ENCODE measurements at places on chromosomes 7 and 10.

GRCh38 chr10:78384049-78384431 lies 350.4 kb downstream of the RPS24 start:
- H3K4me1 ChIP-seq, result peaks cover 6% of the 10 kb centered on the region
- DNase-seq, result no peak
- no peak overlapping the region for H3K4me3 ChIP-seq
- H3K36me3 ChIP-seq, result peaks cover 6% of the 10 kb centered on the region
- peaks cover 5% of the 10 kb centered on the region for H3K27me3 ChIP-seq
- H3K27ac ChIP-seq, result no peak overlapping the region

GRCh38 chr10:123227706-123228105 lies 73.5 kb downstream of the BUB3 start:
- no peak for DNase-seq
- no peaks in the 10 kb centered on the region for H3K27me3 ChIP-seq
- H3K36me3 ChIP-seq, result peaks cover 16% of the 10 kb centered on the region
- no peaks in the 10 kb centered on the region for H3K4me1 ChIP-seq
- no peak overlapping the region for H3K27ac ChIP-seq

- H3K27me3 ChIP-seq, result no peaks in the 10 kb centered on the region
- H3K4me3 ChIP-seq, result no peak overlapping the region
- no peak overlapping the region for H3K27ac ChIP-seq
- 0 out of 2 replicates have a peak, but pooled peaks cover 6% of the 10 kb centered on the region for H3K36me3 ChIP-seq
- DNase-seq, result no peak
Measured at GRCh38 chr7:17758008-17758407, 182.3 kb downstream of the SNX13 start.

GRCh38 chr10:96565774-96566173 lies 21.0 kb downstream of the TM9SF3 start:
- peaks cover 34% of the 10 kb centered on the region for H3K4me1 ChIP-seq
- peaks cover 38% of the 10 kb centered on the region for H3K36me3 ChIP-seq
- no peak overlapping the region for H3K27ac ChIP-seq
- DNase-seq, result no peak

GRCh38 chr7:98934267-98934666 lies 55.9 kb downstream of the TRRAP start:
- no peaks in the 10 kb centered on the region for H3K27me3 ChIP-seq
- H3K27ac ChIP-seq, result no peak overlapping the region
- H3K4me3 ChIP-seq, result no peak overlapping the region
- H3K36me3 ChIP-seq, result peaks cover 77% of the 10 kb centered on the region

- H3K4me3 ChIP-seq, result no peak overlapping the region
- H3K36me3 ChIP-seq, result peaks cover 16% of the 10 kb centered on the region
- peaks cover 3% of the 10 kb centered on the region for H3K27me3 ChIP-seq
- H3K4me1 ChIP-seq, result peaks cover 7% of the 10 kb centered on the region
- DNase-seq, result no peak
Measured at GRCh38 chr10:5492929-5493576, 6.3 kb downstream of the CALML5 start.

DNA sequence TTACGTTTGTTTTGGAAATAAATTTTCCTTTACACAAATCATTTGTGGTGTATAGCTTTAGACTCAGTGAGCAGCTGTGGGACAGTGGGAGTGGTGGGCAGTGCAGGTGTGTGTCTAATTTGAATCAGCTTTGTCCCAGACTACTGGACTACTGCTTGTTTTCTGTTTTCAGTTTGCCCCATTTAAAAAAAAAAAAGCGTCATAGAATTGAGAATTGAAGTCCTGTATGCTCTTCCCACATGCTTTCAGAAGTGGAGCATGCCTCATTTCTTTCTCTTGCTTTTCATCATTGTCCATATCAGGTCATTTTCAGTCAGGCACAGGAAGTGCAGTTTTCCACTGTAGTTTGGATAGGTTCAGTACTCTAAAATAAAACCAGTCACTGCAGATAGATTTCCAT lies 66.1 kb downstream of the SHH start:
- no peak for DNase-seq
- H3K4me1 ChIP-seq, result peaks cover 26% of the 10 kb centered on the region
- H3K27me3 ChIP-seq, result no peaks in the 10 kb centered on the region

GRCh38 chr7:53151496-53151895 lies 116.1 kb downstream of the POM121L12 start:
- 0 out of 2 replicates have a peak, but pooled peaks cover 4% of the 10 kb centered on the region for H3K4me1 ChIP-seq
- no peaks in the 10 kb centered on the region for H3K36me3 ChIP-seq

DNA sequence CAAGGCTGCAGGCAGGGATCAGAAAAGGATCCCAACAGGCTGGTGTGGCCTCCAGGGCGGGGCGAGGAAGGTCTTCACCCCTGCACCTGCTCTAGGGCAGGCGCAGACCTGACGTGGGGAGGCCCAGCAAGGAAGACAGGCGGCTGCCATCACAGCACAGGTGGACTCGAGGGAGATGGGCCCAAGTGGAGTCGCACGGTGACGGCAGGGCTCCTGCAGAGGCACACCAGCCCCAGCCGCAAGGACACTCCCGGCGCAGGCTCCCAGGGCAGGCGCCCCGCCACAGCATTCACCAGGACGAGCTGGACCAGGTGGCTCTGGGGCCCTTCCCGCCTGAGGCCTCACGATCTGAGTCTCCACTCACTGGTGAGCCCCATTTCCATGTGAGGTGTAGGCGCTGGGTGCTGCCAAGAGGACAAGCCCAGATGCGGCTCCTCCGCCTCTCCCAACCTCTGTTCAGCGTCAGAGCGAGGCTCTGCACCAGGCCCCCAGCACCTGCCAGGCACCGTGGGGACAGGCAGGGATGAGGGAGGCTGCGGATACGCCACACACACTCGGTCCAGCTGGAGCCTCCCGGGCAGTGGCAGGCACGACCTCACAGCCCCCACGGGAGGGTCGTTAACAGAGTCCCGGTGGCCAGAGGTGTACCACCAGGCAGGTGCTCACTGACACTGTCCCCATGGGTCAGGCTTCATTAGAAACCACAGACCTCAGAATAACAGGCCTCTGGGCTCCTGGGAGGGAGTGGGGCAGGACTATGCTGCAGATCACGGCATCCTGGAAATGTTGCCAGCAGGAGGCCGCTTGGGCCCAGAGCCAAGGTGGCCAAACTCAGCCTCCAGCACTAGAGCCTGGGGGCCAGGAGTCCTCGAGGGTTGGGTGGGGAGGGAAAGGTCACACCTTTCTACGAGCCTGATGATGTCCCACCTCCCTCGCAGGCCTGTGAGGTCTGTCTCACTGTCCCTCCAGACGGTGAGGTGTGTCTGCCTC lies 111.6 kb downstream of the MAD1L1 start:
- no peak overlapping the region for H3K4me3 ChIP-seq
- no peaks in the 10 kb centered on the region for H3K36me3 ChIP-seq
- DNase-seq, result no peak
- no peaks in the 10 kb centered on the region for H3K4me1 ChIP-seq

GRCh38 chr10:19412531-19412930 lies 363.9 kb downstream of the MALRD1 start:
- DNase-seq, result no peak
- no peaks in the 10 kb centered on the region for H3K36me3 ChIP-seq
- no peak overlapping the region for H3K4me3 ChIP-seq
- no peak overlapping the region for H3K27ac ChIP-seq
- peaks cover 71% of the 10 kb centered on the region for H3K27me3 ChIP-seq
- peaks cover 20% of the 10 kb centered on the region for H3K4me1 ChIP-seq

DNA sequence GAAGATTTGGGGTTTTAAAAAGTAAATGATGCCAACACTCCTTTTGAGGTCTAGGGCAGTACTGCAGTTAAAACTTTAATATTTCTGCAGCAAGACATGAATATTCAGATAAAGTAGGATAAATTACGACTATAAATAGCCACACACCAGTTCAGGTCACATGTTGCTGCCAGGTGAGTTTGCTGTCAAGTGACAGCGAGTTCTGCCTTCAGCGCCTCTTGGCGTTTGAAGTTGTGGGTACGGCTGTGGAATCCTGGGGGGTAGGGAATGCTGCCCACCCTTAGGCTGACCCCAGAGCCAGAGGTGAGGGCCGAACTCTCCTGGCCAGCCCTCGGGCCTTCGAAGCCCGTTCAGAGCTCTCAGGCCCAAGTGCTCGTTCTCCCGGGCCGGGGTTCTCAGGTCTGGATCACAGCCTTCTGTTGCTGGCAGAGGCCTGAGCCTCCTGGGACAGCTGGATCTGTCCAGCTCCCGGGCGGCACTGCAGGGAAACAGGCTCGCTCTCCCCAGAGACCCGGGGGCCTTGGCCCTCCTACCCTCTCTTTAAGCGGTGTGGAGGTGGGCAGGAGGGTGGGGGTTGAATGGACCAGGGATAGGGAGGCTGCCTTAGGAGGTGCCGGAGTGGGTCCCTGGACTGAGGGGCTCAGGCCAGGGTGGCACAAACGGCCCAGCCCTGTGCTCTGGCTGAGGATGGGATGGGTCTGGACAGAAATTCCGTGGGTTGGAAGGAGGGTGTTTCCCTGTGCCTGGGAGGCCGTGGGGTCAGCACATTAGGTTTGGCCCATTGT lies 5.4 kb downstream of the BRI3 start:
- no peak overlapping the region for H3K4me3 ChIP-seq
- DNase-seq, result no peak
- peak overlapping the region; percentile 57 for H3K27ac ChIP-seq
- no peaks in the 10 kb centered on the region for H3K27me3 ChIP-seq

- no peaks in the 10 kb centered on the region for H3K36me3 ChIP-seq
- H3K27me3 ChIP-seq, result peaks cover 7% of the 10 kb centered on the region
- H3K4me1 ChIP-seq, result peaks cover 70% of the 10 kb centered on the region
- H3K27ac ChIP-seq, result no peak overlapping the region
- H3K4me3 ChIP-seq, result no peak overlapping the region
Measured at GRCh38 chr10:69878038-69878437, 76.3 kb downstream of the COL13A1 start.

GRCh38 chr10:106573106-106573505 lies 591.4 kb downstream of the SORCS1 start:
- DNase-seq, result no peak
- H3K27ac ChIP-seq, result no peak overlapping the region
- peaks cover 29% of the 10 kb centered on the region for H3K4me1 ChIP-seq
- H3K4me3 ChIP-seq, result no peak overlapping the region
- H3K36me3 ChIP-seq, result no peaks in the 10 kb centered on the region
- no peaks in the 10 kb centered on the region for H3K27me3 ChIP-seq

DNA sequence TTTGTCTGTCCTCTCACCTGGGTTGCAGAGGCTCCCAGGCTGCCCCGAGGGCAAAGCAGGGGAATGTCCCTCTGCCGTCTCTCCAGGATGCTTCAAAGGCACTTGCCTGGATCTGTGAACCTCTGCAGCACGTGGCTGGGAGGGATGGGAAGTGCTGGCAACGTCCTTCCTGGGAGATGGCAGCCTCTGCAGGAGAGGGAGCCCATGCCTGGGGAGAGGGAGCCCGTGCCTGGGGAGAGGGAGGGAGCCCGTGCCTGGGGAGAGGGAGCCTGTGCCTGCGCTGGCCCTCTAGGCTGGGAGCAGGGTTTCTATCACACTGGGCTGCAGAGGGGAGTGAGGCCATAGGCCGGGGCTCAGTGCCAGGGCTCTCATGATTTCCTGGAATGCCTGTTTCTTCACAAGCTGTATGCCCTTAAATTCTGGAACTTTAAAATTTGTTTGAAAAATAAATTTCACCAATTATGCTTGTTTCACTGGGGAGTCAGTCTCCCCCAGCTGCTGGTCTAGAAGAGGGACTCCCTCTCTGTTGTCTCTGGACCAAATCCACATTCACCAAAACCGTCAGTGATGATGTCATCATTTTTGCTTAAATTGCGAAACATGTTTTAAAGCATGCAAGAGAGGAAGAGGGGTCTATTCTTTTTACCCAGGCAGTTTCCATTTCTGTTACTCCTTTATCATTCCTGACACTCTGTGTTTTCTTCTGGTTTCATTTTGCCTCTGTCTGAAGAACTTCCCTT lies 135.7 kb downstream of the DNAJB6 start:
- no peak overlapping the region for H3K27ac ChIP-seq
- DNase-seq, result no peak
- no peaks in the 10 kb centered on the region for H3K4me1 ChIP-seq
- peaks cover 29% of the 10 kb centered on the region for H3K36me3 ChIP-seq
- no peak overlapping the region for H3K4me3 ChIP-seq

- peaks cover 3% of the 10 kb centered on the region for H3K27me3 ChIP-seq
- DNase-seq, result no peak
- H3K4me3 ChIP-seq, result no peak overlapping the region
- no peak overlapping the region for H3K27ac ChIP-seq
- H3K36me3 ChIP-seq, result no peaks in the 10 kb centered on the region
- no peaks in the 10 kb centered on the region for H3K4me1 ChIP-seq
Measured at GRCh38 chr10:12868229-12868628, 133.3 kb downstream of the CCDC3 start.

Data from WTC11 (cell line).